Colonic mucosa (tissue), 4 donors: ENCODE measurements at places on chromosomes 12 and 14. TPM values are rescaled to one million over a fixed set of nuclear protein-coding genes. Genes with fewer than 3 reads are reported as not detected.

The IL22 gene
- total RNA-seq = not detected

The MYBPC1 gene
- total RNA-seq = 0.89 TPM

The IQSEC3 gene
- not detected for total RNA-seq

The LUM gene
- total RNA-seq = 102 TPM

The MYO1H gene
- 0.21 TPM for total RNA-seq

The AKAP3 gene
- total RNA-seq = 2.0 TPM

The TMEM132C gene
- 0.25 TPM for total RNA-seq

DNA sequence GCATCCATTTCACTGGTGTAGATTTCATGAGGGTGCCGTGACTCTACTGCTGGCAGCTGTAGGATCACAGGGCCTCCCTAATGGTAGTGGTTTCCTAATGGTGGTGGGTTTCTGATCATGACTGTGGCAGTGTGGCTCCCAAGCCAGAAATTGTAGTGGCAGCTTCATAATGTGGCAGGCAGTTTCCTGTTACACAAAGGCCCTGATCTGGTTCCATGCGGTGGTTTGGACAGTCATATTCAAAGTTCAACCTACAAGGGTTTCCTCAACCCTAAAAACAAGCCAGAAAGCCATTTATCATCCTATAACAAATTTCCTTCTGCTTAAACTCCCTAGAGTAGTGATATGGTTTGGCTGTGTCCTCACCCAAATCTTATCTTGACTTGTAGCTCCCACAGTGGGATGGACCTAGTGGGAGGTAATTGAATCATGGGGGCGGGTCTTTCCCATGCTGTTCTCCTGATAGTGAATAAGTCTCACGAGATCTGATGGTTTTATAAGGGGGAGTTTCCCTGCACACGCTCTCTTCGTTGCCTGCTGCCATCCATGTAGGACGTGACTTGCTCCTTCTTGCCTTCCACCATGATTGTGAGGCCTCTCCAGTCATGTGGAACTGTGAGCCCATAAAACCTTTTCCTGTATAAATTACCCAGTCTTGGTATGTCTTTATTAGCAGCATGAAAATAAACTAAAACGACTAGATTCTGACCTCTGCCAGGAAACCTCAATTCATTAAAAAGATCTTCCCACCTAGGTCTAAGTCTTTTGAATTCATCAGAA is 257.1 kb downstream of the EFCAB11 start:
- H3K4me1 ChIP-seq = peaks cover 8% of the 10 kb centered on the region
- no peak overlapping the region for H3K27ac ChIP-seq
- no peaks in the 10 kb centered on the region for H3K27me3 ChIP-seq
- DNase-seq = no peak

DNA sequence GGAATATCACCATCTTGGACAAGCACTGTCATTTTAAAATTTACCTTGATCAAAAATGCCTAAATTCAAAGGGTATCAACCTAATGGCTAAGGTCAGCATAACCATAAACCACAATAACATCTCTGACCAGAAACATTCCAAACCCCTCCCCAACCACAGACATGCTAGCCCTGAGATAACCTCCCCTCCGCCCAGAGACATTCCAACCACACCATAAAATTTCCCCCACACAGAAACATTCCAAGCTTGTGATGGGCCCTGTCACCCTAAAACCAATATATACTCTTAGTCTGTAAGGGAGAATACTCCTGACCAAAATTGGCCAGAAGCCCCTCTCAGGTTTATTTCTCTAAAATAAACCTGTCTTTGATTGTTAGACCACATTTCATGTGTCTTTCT is 17.7 kb downstream of the EPYC start:
- H3K4me1 ChIP-seq = no peaks in the 10 kb centered on the region
- H3K4me3 ChIP-seq = no peak overlapping the region
- no peak for DNase-seq
- H3K27ac ChIP-seq = no peak overlapping the region

GRCh38 chr14:51140338-51140737 is 45.4 kb upstream of the TRIM9 start:
- no peaks in the 10 kb centered on the region for H3K27me3 ChIP-seq
- H3K4me1 ChIP-seq = no peaks in the 10 kb centered on the region
- H3K36me3 ChIP-seq = no peaks in the 10 kb centered on the region

GRCh38 chr14:29687071-29687765 is 240.4 kb downstream of the PRKD1 start:
- H3K4me1 ChIP-seq = no peaks in the 10 kb centered on the region
- DNase-seq = no peak
- no peaks in the 10 kb centered on the region for H3K36me3 ChIP-seq
- H3K27ac ChIP-seq = no peak overlapping the region

- no peaks in the 10 kb centered on the region for H3K36me3 ChIP-seq
- no peaks in the 10 kb centered on the region for H3K27me3 ChIP-seq
- no peak overlapping the region for H3K4me3 ChIP-seq
- DNase-seq = no peak
These were observed 67.0 kb downstream of the PRKCH start for GRCh38 chr14:61388173-61388975.

GRCh38 chr12:106127338-106128126 is 11.2 kb downstream of the NUAK1 start:
- H3K36me3 ChIP-seq = no peaks in the 10 kb centered on the region
- no peak for DNase-seq
- no peak overlapping the region for H3K4me3 ChIP-seq
- no peaks in the 10 kb centered on the region for H3K4me1 ChIP-seq
- no peaks in the 10 kb centered on the region for H3K27me3 ChIP-seq
- no peak overlapping the region for H3K27ac ChIP-seq

DNA sequence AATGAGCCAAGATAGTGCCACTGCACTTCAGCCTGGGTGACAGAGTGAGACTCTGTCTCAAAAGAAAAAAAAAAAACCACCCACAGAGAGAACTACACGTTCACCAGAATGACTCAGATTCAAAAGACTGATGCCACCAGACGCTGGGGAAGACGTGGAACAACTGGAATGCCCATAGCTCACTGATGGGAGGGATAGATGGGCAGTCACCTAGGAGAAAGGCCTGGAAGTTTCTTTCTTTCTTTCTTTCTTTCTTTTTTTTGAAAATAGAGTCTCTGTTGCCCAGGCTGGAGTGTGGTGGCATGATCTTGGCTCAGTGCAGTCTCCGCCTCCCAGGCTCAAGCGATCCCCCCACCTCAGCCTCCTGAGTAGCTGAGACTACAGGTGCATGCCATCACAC is 10.0 kb upstream of the KLC1 start:
- H3K4me3 ChIP-seq = no peak overlapping the region
- no peak overlapping the region for H3K27ac ChIP-seq
- no peaks in the 10 kb centered on the region for H3K27me3 ChIP-seq
- H3K4me1 ChIP-seq = peaks cover 5% of the 10 kb centered on the region
- no peak for DNase-seq

GRCh38 chr14:56718312-56718711 is 92.0 kb downstream of the OTX2 start:
- DNase-seq = no peak
- no peaks in the 10 kb centered on the region for H3K27me3 ChIP-seq
- no peaks in the 10 kb centered on the region for H3K4me1 ChIP-seq
- H3K27ac ChIP-seq = no peak overlapping the region

- no peak overlapping the region for H3K4me3 ChIP-seq
- H3K27me3 ChIP-seq = no peaks in the 10 kb centered on the region
- H3K4me1 ChIP-seq = no peaks in the 10 kb centered on the region
- no peak overlapping the region for H3K27ac ChIP-seq
- no peaks in the 10 kb centered on the region for H3K36me3 ChIP-seq
These were observed 17.7 kb downstream of the DCAF4 start for GRCh38 chr14:72943876-72944430.

DNA sequence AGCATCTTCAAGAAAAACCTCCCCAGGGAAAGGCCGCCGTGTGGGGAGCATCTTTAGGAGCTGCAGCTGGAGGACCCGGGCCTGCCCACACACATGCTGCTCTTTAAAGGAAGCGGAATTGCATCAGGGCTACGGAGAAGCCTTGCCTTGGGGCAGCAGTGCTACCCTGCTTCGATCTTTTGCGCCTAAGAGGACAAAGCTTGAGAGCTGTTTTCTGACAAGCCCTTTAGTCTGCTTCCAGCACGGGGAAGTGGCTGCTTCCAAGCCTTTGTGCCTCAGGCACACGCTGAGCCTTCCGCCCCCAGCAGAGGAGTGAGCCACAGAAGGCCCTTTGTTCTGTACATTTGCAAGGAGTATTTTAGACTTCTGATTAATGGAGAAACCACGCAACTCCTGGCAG is 31.5 kb downstream of the COA8 start:
- H3K27ac ChIP-seq = no peak overlapping the region
- no peaks in the 10 kb centered on the region for H3K4me1 ChIP-seq

DNA sequence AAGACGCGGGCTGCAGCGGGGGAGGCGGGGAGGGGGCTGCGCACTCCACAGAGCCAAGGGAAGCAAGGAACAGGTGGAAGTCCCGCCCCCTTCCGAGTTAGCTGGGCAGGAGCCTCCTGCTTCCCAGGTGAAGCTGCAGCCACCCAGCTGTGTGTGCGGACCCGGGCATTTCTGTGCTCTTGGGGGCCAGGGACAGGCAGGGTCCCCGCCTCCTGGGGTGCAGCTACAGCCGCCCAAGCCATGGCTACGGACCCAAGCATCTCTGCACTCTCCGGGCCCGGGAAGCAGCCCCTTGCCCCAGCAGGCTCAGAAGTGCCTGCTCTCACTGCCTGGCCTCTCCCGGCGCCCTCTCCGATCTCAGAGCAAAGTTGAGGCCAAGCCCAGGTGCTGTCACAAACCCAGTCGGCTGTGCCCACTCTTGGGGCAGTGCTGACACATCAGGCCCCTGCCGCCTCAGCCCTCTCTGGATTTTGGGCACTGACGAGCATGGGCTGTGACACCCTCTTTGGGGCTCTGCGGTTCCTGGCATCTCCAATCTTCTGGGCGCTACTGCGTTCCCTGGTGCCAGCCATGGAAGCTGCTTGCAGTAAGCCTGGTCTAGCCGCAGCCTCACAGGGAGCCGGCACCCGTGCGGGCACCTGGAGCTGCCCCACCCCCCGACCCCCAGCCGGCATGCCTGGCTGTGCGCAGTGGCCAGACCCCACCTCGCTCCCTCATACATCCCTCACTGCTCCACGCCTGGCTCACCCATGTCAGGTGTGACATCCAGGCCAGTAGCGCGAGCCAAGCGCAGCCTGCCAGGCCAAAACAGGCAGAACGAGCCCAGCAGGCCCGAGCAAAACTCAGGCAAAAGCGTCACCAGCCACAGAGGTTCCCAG is 8.5 kb upstream of the MGAT4C start:
- H3K27me3 ChIP-seq = no peaks in the 10 kb centered on the region
- H3K36me3 ChIP-seq = no peaks in the 10 kb centered on the region
- peak overlapping the region; percentile 30 for H3K4me3 ChIP-seq
- DNase-seq = peak; percentile 35
- no peaks in the 10 kb centered on the region for H3K4me1 ChIP-seq

GRCh38 chr12:10268037-10268436 is 39.6 kb upstream of the KLRD1 start:
- H3K27ac ChIP-seq = no peak overlapping the region
- no peaks in the 10 kb centered on the region for H3K36me3 ChIP-seq
- no peak overlapping the region for H3K4me3 ChIP-seq
- no peaks in the 10 kb centered on the region for H3K27me3 ChIP-seq
- DNase-seq = no peak

GRCh38 chr12:45907955-45908354 is 82.4 kb downstream of the SCAF11 start:
- H3K27me3 ChIP-seq = no peaks in the 10 kb centered on the region
- H3K36me3 ChIP-seq = no peaks in the 10 kb centered on the region
- no peak overlapping the region for H3K4me3 ChIP-seq
- H3K4me1 ChIP-seq = no peaks in the 10 kb centered on the region
- no peak overlapping the region for H3K27ac ChIP-seq

- H3K27me3 ChIP-seq = no peaks in the 10 kb centered on the region
- H3K36me3 ChIP-seq = no peaks in the 10 kb centered on the region
- no peak for DNase-seq
- no peak overlapping the region for H3K27ac ChIP-seq
These were observed 1025.9 kb upstream of the NOVA1 start for GRCh38 chr14:27623782-27624181.

- H3K27ac ChIP-seq = no peak overlapping the region
- peak; percentile 78 for DNase-seq
- no peaks in the 10 kb centered on the region for H3K27me3 ChIP-seq
- H3K36me3 ChIP-seq = no peaks in the 10 kb centered on the region
- H3K4me3 ChIP-seq = no peak overlapping the region
These were observed 12.4 kb downstream of the MSI1 start for GRCh38 chr12:120356567-120357030.

- H3K4me1 ChIP-seq = no peaks in the 10 kb centered on the region
- H3K4me3 ChIP-seq = no peak overlapping the region
- no peaks in the 10 kb centered on the region for H3K36me3 ChIP-seq
- DNase-seq = no peak
- no peaks in the 10 kb centered on the region for H3K27me3 ChIP-seq
- no peak overlapping the region for H3K27ac ChIP-seq
These were observed 359.9 kb downstream of the NRXN3 start for GRCh38 chr14:78530078-78530477.

DNA sequence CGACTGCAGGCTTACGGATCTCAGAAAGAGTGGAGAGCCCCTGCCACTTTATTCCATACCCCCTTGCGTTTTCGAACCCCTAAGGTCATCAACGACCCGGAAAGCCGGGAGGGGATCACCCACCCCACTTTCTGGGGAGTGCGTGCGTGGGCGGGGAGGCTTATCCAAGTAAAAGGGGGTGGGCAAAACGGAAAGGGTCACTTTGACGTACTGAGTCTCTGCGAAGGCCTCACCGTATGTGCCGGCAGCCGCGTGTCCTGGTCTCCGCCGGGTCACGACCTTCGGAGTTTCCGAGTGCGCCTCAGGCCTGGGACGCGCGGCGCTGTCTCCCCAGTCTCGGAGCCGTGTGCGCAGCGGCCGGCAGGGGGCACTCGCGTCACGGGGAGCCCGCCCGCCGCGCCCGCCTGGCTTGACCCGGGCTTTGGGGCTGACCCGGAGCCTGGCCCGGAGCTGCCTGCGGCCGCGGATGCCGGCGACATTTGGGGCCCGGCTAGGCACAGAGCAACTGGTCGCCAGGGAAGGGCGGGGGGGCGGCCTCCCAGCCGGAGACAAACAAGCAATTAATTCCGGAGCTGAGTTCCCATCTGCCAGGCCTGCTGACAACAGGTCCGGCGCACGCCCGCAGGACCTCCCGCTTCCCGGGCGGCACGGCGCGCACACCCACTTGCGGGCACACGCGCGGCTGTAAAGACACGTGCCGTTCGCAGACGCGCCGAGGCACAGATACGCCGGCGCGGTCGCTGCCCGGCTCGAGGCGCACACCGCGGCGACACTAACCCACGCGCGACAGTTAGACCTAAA is 890 bp upstream of the KIF26A start:
- DNase-seq = peak; percentile 74
- no peaks in the 10 kb centered on the region for H3K36me3 ChIP-seq
- peaks cover 6% of the 10 kb centered on the region for H3K4me1 ChIP-seq
- H3K4me3 ChIP-seq = peak overlapping the region; percentile 37
- peaks cover 37% of the 10 kb centered on the region for H3K27me3 ChIP-seq
- no peak overlapping the region for H3K27ac ChIP-seq

GRCh38 chr12:113315358-113315757 is 19.6 kb downstream of the SLC8B1 start:
- H3K4me1 ChIP-seq = no peaks in the 10 kb centered on the region
- H3K27ac ChIP-seq = no peak overlapping the region
- DNase-seq = no peak
- H3K4me3 ChIP-seq = no peak overlapping the region
- H3K27me3 ChIP-seq = no peaks in the 10 kb centered on the region

GRCh38 chr14:101069666-101070362 is 166.3 kb upstream of the RTL1 start:
- H3K27ac ChIP-seq = no peak overlapping the region
- H3K36me3 ChIP-seq = no peaks in the 10 kb centered on the region
- H3K4me3 ChIP-seq = no peak overlapping the region
- no peak for DNase-seq
- H3K27me3 ChIP-seq = no peaks in the 10 kb centered on the region
